CD4-positive, alpha-beta T cell treated with Interleukin-6 at 100 ng/mL for 8 hours (primary cell): ENCODE measurements at places on chromosomes 1 and 21.
A peak's percentile ranks its signal among the peaks of the same experiment; 100 is the strongest.

DNA sequence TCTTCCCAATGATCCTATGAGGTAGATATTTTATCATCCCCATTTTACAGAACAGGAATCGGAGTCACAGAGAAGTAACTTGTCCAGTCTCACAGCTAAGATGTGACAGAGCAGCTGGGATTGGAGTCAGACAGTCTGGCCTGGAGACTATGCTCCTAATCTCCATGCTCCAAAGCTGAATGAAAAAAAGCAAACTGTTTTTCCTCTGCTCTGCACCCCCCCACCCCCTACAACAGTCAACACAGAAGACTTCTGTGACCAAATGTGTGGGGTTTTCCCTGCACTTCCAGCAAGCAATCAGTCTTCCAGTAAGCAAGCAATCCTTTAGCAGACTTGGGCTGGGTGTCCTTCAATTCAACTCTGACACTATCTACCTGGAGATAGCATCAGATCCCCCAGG, 33.2 kb downstream of the KIRREL1 start:
- no peak for DNase-seq

- no peak for DNase-seq
Observed at GRCh38 chr1:30305061-30305460, 418.3 kb downstream of the MATN1 start.

- DNase-seq: no peak
Observed at GRCh38 chr1:225851805-225852204, 30.4 kb downstream of the TMEM63A start.

- no peak for DNase-seq
Observed at GRCh38 chr1:93829061-93829460, 49.9 kb downstream of the DNTTIP2 start.

- no peak for DNase-seq
Observed at GRCh38 chr21:45979651-45980050, 1.9 kb upstream of the COL6A1 start.

DNA sequence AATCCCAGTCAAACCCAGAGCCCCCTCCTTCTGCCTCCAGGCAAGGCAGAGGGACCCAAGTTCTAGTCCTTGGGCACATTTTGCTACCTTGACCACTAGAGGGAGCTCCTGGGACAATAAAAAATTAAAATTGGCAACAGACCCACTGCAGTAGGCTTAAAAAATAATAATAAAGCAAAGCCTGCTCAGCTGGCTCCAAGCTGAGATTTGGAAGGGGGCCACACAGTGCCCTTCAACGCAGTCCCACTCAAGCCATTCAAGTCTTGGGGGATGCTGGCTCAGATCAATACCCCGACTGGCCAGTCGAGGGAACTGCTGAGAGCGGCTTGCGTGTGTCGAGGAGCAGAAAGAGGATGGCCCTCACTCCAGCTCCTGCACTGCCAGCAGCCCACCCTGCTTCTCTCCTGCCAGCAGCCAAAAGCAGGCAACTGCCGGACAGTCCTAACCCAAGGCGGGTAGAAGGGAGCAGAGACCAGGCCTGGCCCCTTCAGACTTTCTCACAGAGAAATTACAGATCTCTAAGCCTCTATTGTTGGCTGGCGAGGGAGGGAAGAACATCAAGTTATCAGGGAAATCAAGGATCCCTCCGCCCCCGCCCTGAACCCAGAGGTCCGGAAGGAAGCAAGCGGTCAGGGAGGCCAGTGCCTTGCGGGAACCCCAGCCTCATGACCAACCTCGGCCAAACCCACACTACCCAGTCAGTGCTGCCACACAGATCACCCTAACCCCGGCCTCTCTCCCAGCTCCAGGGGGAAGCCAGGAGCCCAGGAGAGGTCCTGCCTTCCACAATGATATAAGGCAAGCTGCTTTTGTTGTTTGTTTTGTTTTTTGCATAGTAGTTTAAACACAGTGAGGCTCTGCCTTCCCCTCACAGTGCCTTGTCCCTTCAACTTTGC, 4.9 kb upstream of the ALDH4A1 start:
- DNase-seq: peak; percentile 68

DNA sequence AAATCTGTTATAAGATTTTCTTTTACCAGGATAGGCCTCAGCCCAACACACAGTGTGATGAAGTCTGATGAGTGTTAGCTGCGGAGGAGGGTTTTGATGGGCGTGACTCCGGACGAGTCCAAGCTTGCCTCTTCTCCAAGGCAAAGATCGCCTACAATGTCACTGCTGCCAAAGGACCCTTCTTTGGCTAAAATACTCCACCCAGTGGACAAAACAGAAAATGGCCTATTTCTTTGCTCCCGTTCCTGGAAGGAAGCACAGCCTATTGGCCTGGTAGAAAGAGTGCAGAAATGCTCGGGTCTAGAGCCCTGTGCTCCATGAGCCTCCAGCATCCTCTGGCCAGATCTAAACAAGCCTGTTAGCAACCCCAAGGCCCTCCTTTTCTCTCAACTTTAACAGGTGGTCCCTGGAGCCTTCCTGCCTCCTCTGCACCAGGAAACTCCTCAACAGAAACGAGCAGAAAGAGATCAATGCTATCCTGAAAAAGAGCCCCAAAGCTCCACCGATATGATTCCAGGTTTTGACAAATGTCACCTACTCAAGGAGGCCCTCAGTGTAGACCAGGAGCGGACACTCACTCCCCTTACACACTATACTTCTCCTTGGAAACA, 3.4 kb upstream of the CASQ2 start:
- DNase-seq: no peak

DNA sequence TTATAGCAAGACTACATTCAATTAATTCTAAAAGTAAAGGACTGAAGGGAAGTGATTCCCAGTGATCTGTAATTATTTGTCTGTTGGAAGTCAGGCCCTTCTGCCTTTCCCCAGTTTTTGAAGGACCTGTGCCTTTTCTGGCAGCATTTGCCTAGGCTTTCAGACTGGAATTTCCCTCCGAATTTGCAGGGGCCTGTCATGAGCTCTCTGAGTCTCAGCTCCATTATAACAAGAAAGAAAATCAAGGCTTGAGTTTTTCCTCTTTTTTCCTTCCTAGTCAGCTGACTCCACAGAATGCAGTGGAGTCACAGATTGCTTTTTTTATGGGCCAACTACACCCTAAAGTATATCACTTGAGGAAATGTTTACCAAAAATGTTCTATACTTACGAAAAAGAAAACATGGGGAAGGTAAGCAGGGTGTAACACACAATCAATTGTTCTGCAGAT, 1.1 kb downstream of the NR5A2 start:
- no peak for DNase-seq

- no peak for DNase-seq
Observed at GRCh38 chr21:44071359-44072104, 35.7 kb upstream of the PWP2 start.

DNA sequence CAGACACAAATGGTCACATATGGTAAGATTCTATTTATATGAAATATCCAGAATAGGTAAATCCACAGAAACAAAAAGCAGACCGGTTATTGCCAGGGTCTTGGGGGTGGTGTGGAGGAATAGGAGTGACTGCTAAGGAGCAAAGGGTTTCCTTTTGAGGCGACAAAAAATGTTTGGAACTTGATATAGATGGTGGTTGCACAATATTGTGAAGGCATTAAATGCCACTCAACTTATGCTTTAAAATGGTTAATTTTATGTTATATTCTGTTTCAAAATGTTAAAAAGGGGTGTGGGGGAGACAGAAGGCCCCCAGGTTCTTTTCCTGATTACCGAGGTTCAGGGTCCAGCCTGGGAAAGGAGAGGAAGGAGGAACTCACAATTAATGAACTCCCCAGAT, 304.4 kb downstream of the RRAGC start:
- DNase-seq: no peak

DNA sequence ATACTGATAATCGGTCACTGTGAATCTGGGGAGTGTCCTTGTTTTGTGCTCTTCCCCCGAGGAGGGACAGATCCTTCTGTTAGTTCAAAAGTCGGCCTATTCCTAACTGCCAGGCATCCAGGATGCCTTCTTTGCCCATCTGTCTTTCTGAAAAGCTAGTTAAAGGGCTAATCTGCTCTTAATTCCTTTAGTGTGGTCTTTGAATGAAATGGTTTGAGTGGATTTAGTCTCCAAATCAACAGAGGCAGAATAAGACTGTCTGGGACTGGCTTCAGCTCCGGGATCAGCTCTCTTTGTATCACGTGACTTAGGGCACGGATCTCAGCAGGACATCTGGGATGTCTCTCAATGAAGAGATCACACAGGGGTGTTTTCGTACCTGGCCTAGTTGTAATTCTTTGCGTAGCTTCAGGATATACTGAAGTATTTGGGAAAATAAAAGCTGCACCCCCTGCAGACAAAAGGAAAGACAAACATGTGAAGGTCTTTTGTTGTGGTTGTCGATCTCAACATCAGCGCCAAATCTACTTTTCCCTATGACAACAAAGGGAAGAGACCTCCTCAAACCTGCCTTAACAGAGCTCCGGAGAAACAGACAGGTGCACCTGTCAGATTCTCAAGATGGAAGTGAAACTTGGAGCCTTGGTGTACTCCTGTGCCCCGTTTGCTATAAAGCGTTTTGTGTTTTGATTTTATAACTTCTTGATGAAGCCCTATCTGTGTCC, 97.9 kb downstream of the ERG start:
- no peak for DNase-seq

- DNase-seq: no peak
Observed at GRCh38 chr1:215095524-215095923, 13.0 kb downstream of the KCNK2 start.
